ENCODE measurements at places on chromosomes 7 and 10. TPM values are rescaled to one million over a fixed set of nuclear protein-coding genes. Genes with fewer than 3 reads are reported as not detected.

- no peaks in the 10 kb centered on the region for H3K4me1 ChIP-seq
- no peak overlapping the region for H3K4me3 ChIP-seq
- no peaks in the 10 kb centered on the region for H3K36me3 ChIP-seq
- no peak for DNase-seq
- H3K27ac ChIP-seq, result no peak overlapping the region
- H3K27me3 ChIP-seq, result no peaks in the 10 kb centered on the region
Observed at GRCh38 chr7:149524394-149524793, 26.8 kb upstream of the ZNF746 start.

- no peak overlapping the region for H3K4me3 ChIP-seq
- H3K27me3 ChIP-seq, result no peaks in the 10 kb centered on the region
- no peaks in the 10 kb centered on the region for H3K4me1 ChIP-seq
- no peak for DNase-seq
- no peaks in the 10 kb centered on the region for H3K36me3 ChIP-seq
- no peak overlapping the region for H3K27ac ChIP-seq
Observed at GRCh38 chr10:93261961-93262610, 188.4 kb downstream of the CYP26A1 start.

- no peaks in the 10 kb centered on the region for H3K27me3 ChIP-seq
- no peak for DNase-seq
- H3K27ac ChIP-seq, result no peak overlapping the region
- no peaks in the 10 kb centered on the region for H3K4me1 ChIP-seq
- no peak overlapping the region for H3K4me3 ChIP-seq
Observed at GRCh38 chr7:43495572-43495971, 87.3 kb upstream of the STK17A start.

GRCh38 chr10:47243791-47244190 is 56.2 kb upstream of the GDF10 start:
- no peaks in the 10 kb centered on the region for H3K36me3 ChIP-seq
- no peaks in the 10 kb centered on the region for H3K27me3 ChIP-seq
- no peak for DNase-seq
- no peak overlapping the region for H3K27ac ChIP-seq

GRCh38 chr7:42493436-42494198 is 256.6 kb upstream of the GLI3 start:
- peak overlapping the region; percentile 60 for H3K27ac ChIP-seq
- H3K4me1 ChIP-seq, result peaks cover 9% of the 10 kb centered on the region
- H3K36me3 ChIP-seq, result no peaks in the 10 kb centered on the region
- peak; percentile 86 for DNase-seq
- no peak overlapping the region for H3K4me3 ChIP-seq

- DNase-seq, result peak; percentile 34
- H3K36me3 ChIP-seq, result no peaks in the 10 kb centered on the region
- no peak overlapping the region for H3K4me3 ChIP-seq
- H3K27me3 ChIP-seq, result no peaks in the 10 kb centered on the region
Observed at GRCh38 chr7:114426824-114427223, 12.2 kb downstream of the FOXP2 start.

- DNase-seq, result no peak
- no peaks in the 10 kb centered on the region for H3K36me3 ChIP-seq
- H3K27me3 ChIP-seq, result no peaks in the 10 kb centered on the region
- no peaks in the 10 kb centered on the region for H3K4me1 ChIP-seq
- no peak overlapping the region for H3K4me3 ChIP-seq
- no peak overlapping the region for H3K27ac ChIP-seq
Observed at GRCh38 chr7:86720306-86720705, 76.6 kb downstream of the GRM3 start.

Gene ZNF735
- not detected for total RNA-seq

Data from hepatocyte (in vitro differentiated cells).